ENCODE measurements at places on chromosomes 5 and 9.

DNA sequence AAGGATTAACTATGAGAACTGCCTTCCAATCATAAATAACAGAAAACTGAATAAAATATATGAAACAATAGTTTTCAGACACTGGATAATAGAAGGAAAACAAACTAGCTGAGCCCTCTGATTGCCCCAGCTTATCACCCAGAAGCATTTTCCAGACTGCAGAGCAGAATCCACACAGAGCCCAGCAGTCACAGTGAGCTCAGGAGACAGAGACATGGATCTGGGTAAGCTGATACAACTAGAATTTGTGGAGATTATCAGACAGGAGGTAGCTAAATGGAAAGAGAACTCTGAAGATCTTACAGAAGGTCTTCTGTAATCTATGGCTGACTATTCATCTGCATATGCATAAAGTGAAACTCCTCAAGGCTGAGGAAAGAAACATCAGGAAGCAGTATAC, 128.8 kb downstream of the NR2F1-AS1 start:
- DNase-seq = no peak

- DNase-seq = no peak
These were observed 59.1 kb downstream of the THBS4 start for GRCh38 chr5:80094236-80094738.

DNA sequence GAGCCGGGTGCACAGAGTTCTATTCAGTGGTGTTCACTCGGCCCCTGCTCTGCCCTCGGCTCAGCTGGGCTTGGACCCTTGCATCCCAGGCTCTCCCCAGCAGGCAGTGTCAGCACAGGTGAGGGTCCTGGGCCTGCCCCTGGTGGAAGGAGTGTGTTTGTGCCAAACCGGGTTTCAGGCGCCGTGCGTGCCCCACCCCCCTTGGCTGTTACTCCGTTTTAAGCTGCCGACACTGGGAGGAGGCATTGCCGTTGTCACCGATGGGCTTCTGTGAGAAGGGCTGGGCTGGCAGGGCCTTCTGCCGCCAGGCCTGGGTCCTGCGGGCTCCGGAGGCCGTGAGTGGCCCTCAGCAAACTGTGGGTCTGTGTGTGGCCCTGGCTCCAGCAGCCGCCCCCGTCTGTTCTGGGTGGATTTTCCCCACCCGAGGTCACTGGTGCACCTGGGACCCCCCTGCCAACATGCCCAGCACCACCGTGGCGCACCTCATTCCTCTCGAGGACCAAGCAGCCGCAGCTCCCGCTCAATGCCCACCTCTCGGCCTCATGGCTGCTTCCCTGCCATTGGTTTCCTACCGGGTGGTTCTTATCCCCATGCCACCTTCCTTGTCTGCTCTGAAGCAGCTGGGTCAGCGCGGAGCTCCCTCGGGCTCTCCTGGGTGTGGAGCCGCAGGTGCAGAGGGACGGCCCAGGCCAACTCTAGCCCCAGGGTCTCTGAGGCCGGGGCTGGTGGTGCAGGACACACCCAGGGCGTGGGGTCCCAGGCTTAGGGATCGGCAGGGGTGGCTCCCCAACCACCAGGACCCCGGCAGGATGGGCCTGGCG, 44.3 kb upstream of the EXOC3 start:
- DNase-seq = no peak

- DNase-seq = no peak
These were observed 43.9 kb downstream of the SH3RF2 start for GRCh38 chr5:145980259-145980658.

GRCh38 chr9:91802391-91802790, 147.6 kb downstream of the ROR2 start:
- no peak for DNase-seq

GRCh38 chr5:81995407-81995806, 23.6 kb downstream of the ATG10 start:
- DNase-seq = no peak

GRCh38 chr5:83096660-83097339, 19.5 kb downstream of the XRCC4 start:
- no peak for DNase-seq
